ENCODE measurements at places on chromosomes 3 and 15. TPM values are rescaled to one million over a fixed set of nuclear protein-coding genes. Genes with fewer than 3 reads are reported as not detected.

DNA sequence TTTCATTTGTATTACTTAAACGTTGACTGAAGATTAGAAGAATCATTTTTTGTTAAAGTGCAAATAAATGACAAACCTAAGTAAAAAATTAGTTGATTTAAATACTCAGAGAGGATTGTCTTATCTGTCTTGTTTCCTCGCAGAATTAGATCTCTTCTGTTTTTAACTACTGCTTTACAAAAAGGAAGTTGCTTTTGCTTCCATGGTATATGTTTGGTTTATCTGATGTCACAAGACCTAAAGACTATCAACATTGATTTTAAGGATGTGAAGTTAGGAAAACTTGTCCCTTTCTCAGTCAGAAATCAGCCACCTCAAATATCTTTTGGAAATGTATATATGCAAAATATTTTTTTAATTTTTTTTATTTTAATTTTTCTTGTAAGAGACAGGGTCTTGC lies 28.7 kb downstream of the GPR171 start:
- DNase-seq, result no peak

- no peak for DNase-seq
Measured at GRCh38 chr15:80783260-80783659, 4.1 kb downstream of the CEMIP start.

DNA sequence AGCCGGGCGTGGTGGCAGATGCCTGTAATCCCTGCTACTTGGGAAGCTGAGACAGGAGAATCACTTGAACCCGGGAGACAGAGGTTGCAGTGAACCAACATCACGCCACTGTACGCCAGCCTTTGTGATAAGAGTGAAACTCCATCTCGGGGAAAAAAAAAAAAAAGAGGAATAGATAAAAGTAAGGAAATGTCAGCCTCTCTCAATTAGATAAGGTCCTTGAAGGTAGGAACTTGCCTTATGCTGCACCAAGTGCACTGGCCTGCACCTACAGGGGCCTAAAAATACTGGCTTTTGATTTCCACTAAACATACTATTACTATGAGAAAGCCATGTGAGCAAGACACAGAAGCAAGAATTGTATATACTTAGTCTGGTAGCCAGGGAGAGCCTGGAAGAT lies 7.1 kb downstream of the RAF1 start:
- DNase-seq, result no peak

GOLGA8T gene
- not detected for total RNA-seq

DNA sequence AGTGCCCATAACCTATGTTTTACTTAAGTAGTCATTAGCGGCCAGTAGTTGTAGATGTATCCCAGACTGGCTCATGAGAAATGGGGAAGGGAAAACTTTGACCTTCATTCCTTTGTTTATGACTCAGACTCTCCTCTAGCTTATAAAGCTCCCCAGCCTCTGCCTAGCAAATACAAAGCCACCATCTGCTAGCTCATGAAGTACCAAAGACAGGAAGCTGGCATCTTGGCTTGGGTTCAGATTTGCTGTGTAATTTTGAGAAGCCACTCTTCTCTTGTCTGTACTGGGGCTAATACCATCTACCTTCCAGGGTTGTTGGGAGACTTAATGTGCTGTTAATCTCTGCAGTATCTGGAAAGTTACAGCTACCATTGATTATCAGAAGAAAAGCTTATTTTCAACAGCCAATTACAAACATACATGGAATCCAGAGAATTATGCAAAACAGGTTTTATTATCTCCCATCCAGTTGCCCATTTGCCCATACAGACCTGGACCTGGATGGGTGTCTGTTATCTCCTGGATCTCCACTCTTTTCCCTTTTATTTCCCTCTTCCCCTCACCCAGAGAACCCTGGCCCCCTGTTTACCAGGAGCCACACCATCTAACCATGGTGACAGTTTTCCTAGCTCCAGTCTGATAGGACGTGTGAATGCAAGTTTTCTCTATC lies 153.8 kb downstream of the SEMA6D start:
- DNase-seq, result no peak

DNA sequence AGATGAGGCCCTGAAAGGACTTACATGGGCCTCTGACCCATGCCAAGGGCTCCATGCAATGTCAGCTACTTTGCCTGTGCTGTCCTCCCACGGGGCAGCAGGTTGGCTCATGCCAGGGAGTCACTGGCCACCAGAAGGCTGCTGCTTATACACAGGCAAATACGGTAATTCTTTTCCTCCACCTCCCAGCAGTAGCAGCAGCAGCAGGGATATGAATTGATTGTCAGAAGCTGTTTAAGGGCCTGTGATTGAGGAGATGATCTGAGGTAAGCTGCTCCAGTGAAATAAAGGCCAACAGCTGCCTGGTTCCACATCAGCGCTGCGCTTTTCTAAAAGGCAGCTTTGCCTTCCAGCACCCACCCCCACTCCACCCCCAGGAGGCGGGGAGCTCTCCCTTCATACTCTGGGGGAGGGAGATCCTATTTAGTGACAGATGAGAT lies 250.5 kb downstream of the SHQ1 start:
- no peak for DNase-seq

All from sigmoid colon (tissue), 7 donors.